ENCODE measurements at places on chromosomes 3 and 15.
A peak's percentile ranks its signal among the peaks of the same experiment; 100 is the strongest.

GRCh38 chr15:69834267-69834666, 263.4 kb downstream of the TLE3 start:
- no peak for DNase-seq

GRCh38 chr3:28989646-28990089, 291.2 kb upstream of the RBMS3 start:
- no peak for DNase-seq

DNA sequence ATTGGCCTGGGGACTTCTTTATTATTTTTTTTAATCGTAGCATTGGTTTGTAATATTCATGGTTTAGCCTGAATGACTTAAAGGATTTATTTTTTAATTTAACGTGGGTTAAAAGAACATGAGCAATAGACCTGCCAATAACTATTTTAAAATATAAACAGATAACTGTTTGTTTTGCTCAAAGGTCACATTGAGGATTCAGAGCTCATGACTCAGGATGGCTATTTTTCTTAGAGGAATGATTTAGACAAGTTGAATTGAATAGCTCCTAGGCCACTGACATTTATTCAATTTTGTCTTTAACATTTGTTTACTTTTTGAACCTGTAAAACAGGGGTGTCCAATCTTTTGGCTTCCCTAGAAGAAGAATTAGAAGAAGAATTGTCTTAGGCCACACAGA, 68.5 kb downstream of the ITPR1 start:
- DNase-seq = no peak

GRCh38 chr15:48617619-48618018, 27.9 kb downstream of the FBN1 start:
- no peak for DNase-seq

DNA sequence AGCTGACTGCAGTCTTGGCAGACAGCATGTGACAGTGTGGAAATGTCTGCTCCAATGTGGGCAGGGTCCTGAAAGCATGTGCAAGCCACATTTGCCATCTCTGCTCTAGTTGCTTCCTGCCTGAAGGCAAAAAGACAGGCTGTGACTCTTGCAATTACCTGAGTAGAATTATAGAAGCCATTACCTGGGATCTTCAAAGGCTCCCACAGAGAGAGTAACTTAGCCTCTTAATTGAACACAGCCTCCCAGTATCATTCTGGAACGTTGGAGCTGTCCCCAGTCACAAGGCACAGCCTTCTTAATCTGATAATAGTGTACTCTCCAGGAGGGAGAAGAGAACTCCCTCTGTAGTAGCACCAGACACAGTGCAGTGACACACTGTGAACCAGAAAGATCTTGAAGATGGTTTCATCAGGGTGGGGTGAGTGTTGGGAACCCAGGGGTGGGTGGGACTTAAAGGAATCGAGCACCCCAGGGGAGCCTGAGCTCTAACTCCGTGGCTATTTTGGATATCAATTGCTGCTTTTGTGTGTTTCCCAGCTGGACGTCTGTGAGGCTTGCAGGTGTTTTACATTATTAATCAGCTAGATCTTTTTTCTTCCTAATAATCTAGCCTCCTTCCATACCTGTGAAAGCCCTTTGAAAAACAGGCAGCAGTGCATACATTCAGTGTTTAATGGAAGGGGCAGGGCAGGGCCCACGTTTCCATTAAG, 40.6 kb upstream of the GLCE start:
- no peak for DNase-seq

GRCh38 chr3:57586778-57587177, 10.4 kb downstream of the ARF4 start:
- DNase-seq = no peak

- peak; percentile 54 for DNase-seq
Measured at GRCh38 chr3:139935016-139935865, at the start of gene CLSTN2. CLSTN2 (plus strand) TSS chr3:139935185.

DNA sequence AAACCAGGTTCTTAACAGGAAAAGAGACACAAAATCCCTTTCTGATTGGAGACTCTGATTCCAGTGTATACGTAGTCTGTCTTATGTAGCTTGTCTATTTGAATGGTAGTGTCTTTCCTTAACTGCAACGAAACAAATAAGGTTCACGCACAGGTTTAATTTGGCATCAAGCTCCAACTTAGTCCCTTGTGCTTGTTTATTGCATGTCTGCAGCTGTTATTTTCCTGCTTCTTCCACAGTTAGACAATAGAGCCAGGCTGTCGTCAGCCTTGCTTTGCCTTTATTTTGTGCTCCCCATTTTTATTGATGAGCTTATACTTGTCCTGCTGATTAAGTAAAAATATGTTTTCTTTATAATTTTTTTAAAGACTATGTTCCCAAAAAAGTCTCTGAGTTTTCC, 152.7 kb upstream of the CDIN1 start:
- DNase-seq = no peak
